ENCODE measurements at places on chromosomes 13 and 19. TPM values are rescaled to one million over a fixed set of nuclear protein-coding genes. Genes with fewer than 3 reads are reported as not detected.

SIGLEC8 gene
- total RNA-seq, result not detected

IGFL2 gene
- total RNA-seq, result not detected

- H3K27me3 ChIP-seq, result no peaks in the 10 kb centered on the region
- no peak for DNase-seq
- no peak overlapping the region for H3K27ac ChIP-seq
- no peak overlapping the region for H3K4me3 ChIP-seq
- H3K4me1 ChIP-seq, result peaks cover 13% of the 10 kb centered on the region
- no peaks in the 10 kb centered on the region for H3K36me3 ChIP-seq
Observed at GRCh38 chr13:31901985-31902384, 129.6 kb upstream of the FRY start.

DNA sequence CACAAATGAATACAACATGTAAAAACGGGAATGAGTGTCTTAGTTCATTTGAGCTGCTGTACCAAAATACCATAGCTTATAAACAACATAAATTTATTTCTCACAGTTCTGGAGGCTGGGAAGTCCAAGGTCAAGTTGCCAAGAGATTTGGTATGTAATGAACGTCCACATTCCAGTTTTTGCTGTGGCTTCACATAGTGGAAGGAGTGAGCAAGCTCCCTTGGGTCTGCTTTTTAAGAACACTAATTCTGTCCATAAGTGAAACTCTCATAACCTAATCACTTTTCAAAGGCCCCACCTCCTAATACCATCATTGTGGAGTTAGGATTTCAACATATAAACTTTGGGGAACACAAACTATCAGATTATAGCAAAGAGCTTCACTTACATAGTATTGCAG, 1189.6 kb downstream of the PCDH9 start:
- no peaks in the 10 kb centered on the region for H3K36me3 ChIP-seq
- no peaks in the 10 kb centered on the region for H3K4me1 ChIP-seq
- no peak overlapping the region for H3K4me3 ChIP-seq

DNA sequence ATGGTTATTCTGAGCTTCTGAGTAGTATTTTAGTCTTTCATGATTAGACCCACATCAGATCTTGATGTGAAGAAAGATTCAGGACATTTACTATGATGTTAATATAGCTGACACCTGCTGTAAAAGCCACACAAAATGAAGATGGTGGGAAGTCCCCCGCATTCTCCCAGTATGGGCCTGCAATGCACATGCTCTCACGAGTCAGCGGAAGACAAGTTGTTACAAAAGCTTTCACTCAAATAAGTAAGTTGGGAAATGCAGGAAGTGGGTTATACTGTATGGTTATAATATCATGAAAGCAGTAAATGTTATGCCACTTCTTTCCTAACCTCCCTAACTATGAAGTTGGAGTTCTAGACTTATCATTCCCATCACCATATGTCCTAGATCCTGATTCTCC, 171.9 kb downstream of the KLF5 start:
- H3K27ac ChIP-seq, result no peak overlapping the region
- no peaks in the 10 kb centered on the region for H3K36me3 ChIP-seq
- DNase-seq, result no peak
- no peaks in the 10 kb centered on the region for H3K27me3 ChIP-seq
- H3K4me1 ChIP-seq, result no peaks in the 10 kb centered on the region

GRCh38 chr13:40973409-40973808, 45.7 kb downstream of the ELF1 start:
- no peak overlapping the region for H3K4me3 ChIP-seq
- H3K27ac ChIP-seq, result no peak overlapping the region
- DNase-seq, result no peak
- no peaks in the 10 kb centered on the region for H3K4me1 ChIP-seq
- H3K27me3 ChIP-seq, result no peaks in the 10 kb centered on the region

DNA sequence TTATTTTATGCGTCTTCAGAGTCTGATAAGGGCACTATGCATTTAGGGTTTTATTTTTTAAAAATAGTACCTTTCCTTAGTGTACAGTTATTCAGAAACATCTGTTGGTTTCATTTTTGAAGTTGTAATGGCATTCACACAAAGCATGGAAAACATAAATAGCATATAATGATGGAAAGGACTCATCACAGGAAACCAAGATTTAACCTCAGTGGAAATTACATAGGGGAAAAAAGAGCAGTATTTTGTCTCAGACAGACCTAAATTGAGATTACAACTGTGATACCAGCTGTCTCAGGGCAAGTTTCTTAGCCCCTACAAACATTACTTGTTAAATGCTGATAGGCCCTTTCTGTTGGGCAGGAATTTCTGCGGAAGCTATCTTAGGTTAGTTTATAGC, 57.2 kb downstream of the NHLRC3 start:
- H3K4me1 ChIP-seq, result no peaks in the 10 kb centered on the region
- H3K27ac ChIP-seq, result no peak overlapping the region
- no peak overlapping the region for H3K4me3 ChIP-seq
